Mesendoderm (in vitro differentiated cells): ENCODE measurements at places on chromosomes 2 and 18.
A peak's percentile ranks its signal among the peaks of the same experiment; 100 is the strongest.

GRCh38 chr2:38602732-38603401 is at the start of gene HNRNPLL:
HNRNPLL (minus strand) TSS chr2:38602928; CDS start chr2:38602626, 302 bp downstream.
- H3K27ac ChIP-seq: peak within 1 kb of the TSS; percentile 98
- H3K4me3 ChIP-seq: peak within 1 kb of the TSS; percentile 93
- no peaks in the 10 kb centered on the region for H3K27me3 ChIP-seq
- H3K4me1 ChIP-seq: no peaks in the 10 kb centered on the region
- DNase-seq: peak; percentile 99

DNA sequence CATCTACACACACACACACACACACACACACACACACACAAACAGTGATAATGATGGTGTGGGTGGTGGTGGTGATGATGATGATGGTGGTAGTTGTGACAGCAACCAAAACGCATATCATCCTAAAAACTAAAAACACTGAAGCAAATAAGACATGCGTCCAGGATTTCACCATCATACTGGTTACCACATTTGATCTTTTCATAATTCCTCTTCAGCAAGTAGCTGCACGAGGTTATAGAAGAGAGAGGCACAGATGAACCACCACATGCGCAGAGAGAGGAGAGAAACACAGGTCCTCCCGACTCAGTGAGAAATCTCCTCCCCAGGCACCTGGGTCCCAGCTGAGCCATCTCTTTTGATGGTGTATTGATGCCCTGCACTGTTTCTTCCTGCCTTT is 393.3 kb downstream of the METTL4 start:
- H3K27me3 ChIP-seq: no peaks in the 10 kb centered on the region
- H3K27ac ChIP-seq: no peak overlapping the region
- DNase-seq: no peak

DNA sequence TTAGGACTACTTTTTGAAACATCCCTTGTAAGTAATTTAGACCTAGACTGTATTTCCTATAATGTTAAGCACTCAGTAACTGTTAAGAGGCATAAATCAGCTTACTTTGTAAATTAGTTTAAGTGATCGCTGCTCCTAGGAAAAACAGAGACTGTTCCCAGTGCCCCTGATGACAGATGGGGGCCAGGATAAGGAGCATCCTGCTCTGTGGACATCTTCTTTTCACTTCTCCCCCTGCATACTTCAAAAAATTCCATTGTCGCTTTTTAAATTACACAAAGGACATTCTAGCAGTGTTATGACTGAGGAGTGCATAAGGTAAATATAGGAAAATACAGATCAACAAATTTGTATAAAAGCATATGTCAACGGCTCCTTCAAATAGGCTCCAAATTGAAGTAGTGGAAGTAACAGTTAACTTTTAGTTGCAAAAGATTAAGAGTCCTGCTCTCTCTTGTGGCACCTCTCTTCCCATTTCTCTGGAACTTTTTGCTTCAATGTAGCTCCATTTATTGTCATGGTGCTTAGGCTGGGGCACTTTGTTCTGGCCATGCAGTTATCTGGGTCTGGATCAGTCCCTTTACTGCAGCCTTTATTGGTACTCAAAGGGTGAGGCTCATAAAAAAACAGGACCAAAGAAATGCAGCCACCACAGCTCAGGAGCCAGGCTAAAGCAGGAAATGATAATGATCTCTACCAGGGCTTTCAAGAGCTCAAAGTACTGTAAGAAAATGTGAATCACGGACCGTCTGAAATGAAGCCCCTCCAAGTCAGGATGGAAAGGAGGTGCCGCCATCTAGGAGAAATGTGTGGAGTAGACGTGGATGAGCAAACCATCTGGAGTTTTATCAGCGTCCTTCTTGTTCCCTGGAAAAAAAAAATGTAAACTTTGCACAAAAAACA is 162.1 kb upstream of the ZNF516 start:
- no peak overlapping the region for H3K4me3 ChIP-seq
- no peaks in the 10 kb centered on the region for H3K4me1 ChIP-seq
- H3K27ac ChIP-seq: no peak overlapping the region
- H3K27me3 ChIP-seq: no peaks in the 10 kb centered on the region

DNA sequence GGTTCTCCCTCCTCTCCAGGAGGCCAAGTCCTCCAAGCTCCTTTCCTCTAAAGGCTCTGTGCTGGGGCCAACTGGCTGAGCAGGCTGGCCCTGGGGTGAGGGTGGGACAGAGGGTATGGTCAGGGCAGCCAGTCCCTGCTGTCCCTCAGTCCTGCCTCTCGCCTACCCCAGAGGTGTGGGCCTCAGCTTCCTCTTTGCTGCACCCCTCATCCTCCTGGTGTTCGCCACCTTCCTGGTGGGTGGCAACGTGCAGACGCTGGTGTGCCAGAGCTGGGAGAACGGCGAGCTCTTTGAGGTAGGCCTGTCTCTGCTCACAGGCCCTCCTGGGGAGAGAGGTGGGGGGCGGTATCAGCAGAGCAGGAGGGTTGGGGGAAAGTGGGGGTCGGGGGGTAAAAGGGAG is 6.8 kb downstream of the PROM2 start:
- no peaks in the 10 kb centered on the region for H3K4me1 ChIP-seq
- no peak overlapping the region for H3K4me3 ChIP-seq
- no peaks in the 10 kb centered on the region for H3K36me3 ChIP-seq
- H3K27ac ChIP-seq: no peak overlapping the region
- no peak for DNase-seq
- H3K27me3 ChIP-seq: no peaks in the 10 kb centered on the region

GRCh38 chr2:98663511-98664090 is 55.2 kb downstream of the UNC50 start:
- no peak overlapping the region for H3K4me3 ChIP-seq
- H3K27ac ChIP-seq: no peak overlapping the region
- no peaks in the 10 kb centered on the region for H3K4me1 ChIP-seq
- no peaks in the 10 kb centered on the region for H3K36me3 ChIP-seq

DNA sequence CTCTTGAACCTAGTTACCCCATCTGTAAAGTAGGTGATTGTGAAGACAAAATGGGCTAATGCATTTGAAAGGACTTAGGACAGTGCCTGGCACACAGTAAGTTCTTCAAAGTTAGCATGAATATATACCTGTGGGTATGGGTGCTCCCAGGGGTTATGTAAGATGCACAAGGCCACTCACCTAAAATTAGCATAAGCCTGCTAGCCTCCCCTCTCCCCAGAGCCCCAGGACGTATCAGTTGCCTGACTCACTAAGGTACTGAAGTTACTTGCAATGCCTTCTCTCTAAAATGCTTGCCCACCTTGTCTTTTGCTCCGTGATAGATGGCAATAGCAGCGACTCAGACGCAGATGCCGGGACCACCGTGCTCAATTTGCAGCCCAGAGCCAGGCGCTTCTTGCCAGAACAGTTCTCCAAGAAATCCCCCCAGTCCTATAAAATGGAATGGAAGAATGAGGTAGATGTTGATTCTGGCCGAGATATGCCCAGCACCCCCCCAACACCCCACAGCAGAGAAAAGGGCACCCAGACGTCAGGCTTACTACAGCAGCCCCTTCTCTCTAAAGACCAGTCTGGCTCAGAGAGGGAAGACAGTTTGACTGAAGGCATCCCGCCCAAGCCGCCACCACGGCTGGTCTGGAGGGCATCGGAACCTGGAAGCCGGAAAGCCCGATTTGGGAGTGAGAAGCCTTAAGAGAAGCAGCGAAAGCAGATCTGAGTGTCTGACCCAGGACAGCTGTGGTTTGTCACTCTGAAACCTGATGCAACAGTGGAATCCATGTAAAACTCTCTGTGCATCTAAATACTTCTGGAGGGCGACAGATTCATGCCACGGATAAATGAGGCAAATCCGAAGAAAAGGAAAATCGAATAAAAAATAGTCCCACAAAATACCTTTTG is 53.8 kb upstream of the TMEM182 start:
- H3K27ac ChIP-seq: no peak overlapping the region
- peak; percentile 25 for DNase-seq
- H3K36me3 ChIP-seq: no peaks in the 10 kb centered on the region
- no peak overlapping the region for H3K4me3 ChIP-seq
- H3K27me3 ChIP-seq: no peaks in the 10 kb centered on the region

DNA sequence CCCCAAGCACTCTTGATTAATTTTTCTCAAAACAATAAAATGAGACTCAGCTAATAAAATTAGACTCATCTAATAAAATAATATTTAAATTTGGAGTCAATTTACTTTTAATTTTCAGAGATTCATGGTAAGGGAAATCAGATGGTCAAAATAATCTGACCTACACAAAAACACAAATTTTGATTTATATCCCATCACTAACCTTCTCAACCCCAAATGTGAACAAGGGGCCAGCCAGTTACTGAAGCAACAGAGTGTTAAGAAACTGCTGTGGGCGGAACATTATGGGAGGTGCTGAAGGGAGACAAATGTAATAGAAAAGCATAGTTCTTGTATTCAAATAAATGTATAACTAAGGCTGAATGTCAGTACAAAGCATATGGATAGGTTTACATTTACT is 28.5 kb upstream of the PPP3R1 start:
- no peaks in the 10 kb centered on the region for H3K36me3 ChIP-seq
- H3K4me1 ChIP-seq: no peaks in the 10 kb centered on the region
- no peak overlapping the region for H3K4me3 ChIP-seq
- no peak for DNase-seq
- H3K27ac ChIP-seq: no peak overlapping the region

DNA sequence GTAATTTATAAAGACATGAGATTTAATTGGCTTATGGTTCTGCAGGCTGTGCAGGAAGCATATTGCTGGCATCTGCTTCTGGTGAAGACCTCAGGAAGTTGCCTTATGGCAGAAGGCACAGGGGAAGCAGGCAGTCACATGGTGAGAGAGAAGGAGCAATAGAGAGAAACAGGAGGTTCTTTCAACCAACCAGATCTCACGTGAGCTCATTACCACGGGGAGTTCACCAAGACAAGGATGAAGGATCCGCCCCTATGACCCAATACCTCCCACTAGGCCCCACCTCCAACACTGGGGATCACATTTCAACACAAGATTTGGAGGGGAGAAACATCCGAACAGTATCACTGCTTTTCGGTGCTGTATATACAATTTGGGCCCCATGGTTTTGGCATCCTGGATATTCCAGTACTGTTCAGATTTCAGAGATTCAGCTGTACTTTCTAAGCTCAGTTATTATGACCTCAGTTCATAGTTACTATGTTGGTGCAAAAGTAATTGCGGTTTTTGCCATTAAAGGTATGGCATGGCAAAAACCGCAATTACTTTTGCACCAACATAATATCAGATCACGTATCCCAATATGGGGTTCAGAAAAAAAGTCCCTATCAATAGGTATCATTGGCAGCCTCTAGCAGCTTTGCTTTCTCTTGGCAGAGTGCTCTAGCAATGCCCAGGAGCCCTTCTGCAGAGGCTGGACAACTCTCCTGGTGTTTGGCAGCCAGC is 189.6 kb upstream of the SIX3 start:
- H3K27ac ChIP-seq: no peak overlapping the region
- no peaks in the 10 kb centered on the region for H3K27me3 ChIP-seq
- no peaks in the 10 kb centered on the region for H3K4me1 ChIP-seq
- H3K4me3 ChIP-seq: no peak overlapping the region

- H3K27me3 ChIP-seq: no peaks in the 10 kb centered on the region
- H3K36me3 ChIP-seq: no peaks in the 10 kb centered on the region
- DNase-seq: no peak
- peak overlapping the region; percentile 84 for H3K27ac ChIP-seq
- peaks cover 18% of the 10 kb centered on the region for H3K4me1 ChIP-seq
These were observed 13.7 kb upstream of the ZNF532 start for GRCh38 chr18:58850786-58851469.

GRCh38 chr2:159119652-159120257 is 151.3 kb downstream of the TANC1 start:
- H3K36me3 ChIP-seq: no peaks in the 10 kb centered on the region
- no peak overlapping the region for H3K4me3 ChIP-seq
- no peak overlapping the region for H3K27ac ChIP-seq
- no peaks in the 10 kb centered on the region for H3K27me3 ChIP-seq
- DNase-seq: peak; percentile 31
- no peaks in the 10 kb centered on the region for H3K4me1 ChIP-seq

DNA sequence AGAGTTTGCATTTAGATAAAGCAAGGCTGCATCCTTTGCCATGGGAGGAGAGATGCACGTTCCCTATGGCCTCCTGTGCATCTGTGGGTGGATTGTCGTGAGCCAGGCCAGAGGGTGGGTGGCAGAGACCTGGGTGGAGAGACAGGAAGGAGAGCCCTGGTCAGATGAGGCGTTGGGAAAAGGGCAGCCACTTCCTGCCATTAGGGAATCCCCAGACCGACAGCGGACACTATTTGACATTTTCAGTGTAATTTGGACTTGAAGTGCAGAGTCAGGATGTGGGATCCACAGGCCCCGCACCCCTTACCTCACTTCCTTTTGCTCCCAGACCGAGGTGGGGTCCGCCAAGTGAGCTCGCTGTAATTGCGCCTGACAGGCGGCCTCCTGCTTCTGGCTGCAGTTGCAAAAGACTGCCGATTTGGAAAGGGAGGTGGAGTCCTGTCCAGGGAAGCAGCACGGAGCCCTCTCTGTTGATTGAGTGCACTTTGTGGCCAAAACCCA is 150.0 kb downstream of the DYSF start:
- H3K27me3 ChIP-seq: no peaks in the 10 kb centered on the region
- no peak overlapping the region for H3K27ac ChIP-seq
- H3K4me3 ChIP-seq: no peak overlapping the region
- DNase-seq: no peak

DNA sequence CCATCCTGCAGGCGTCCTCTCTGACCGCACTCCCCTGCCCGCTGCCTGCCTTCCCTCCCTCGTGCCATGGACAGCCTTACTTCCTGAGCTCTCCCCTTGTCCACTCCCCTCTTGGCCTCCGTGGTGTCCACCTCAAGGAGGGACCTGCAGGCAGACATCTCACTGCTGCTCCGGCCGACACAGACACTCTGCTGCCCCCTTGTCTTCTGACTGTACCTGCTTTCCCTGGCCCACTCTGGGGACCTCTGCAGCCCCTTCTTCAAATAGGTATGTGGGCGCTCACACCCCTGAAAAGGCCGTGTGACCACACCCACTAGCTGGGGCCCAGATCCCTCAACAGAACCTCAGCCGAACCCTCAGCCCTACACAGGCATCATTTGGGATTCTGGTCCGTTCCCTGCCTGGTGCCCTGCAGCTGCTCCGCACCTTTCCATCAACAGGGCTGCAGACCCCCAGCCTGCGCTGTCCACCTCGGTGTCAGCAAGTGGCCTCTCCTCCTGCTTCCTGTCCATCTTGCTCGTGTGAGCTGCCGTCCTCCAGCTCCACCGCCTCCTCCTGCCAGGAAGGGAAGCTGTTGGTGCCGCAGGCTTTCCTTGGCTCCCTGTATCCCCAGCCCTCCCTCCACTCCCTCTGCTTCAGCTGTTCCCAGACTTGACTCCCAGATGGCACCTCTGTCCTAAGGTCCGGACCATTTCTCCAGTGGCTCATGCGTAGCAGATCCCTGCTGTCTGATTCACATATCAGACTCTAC is 94.1 kb downstream of the KLHL29 start:
- no peak overlapping the region for H3K27ac ChIP-seq
- H3K27me3 ChIP-seq: no peaks in the 10 kb centered on the region
- no peaks in the 10 kb centered on the region for H3K36me3 ChIP-seq
- peaks cover 28% of the 10 kb centered on the region for H3K4me1 ChIP-seq

- H3K27ac ChIP-seq: no peak overlapping the region
- H3K4me1 ChIP-seq: peaks cover 16% of the 10 kb centered on the region
- H3K27me3 ChIP-seq: no peaks in the 10 kb centered on the region
- no peaks in the 10 kb centered on the region for H3K36me3 ChIP-seq
These were observed 77.1 kb downstream of the BCL11A start for GRCh38 chr2:60476206-60476954.

- H3K4me1 ChIP-seq: no peaks in the 10 kb centered on the region
- no peak overlapping the region for H3K27ac ChIP-seq
- no peaks in the 10 kb centered on the region for H3K36me3 ChIP-seq
- peak; percentile 22 for DNase-seq
These were observed 50.5 kb downstream of the MTA3 start for GRCh38 chr2:42618972-42619371.
